ENCODE measurements at places on chromosomes 16 and 17.

DNA sequence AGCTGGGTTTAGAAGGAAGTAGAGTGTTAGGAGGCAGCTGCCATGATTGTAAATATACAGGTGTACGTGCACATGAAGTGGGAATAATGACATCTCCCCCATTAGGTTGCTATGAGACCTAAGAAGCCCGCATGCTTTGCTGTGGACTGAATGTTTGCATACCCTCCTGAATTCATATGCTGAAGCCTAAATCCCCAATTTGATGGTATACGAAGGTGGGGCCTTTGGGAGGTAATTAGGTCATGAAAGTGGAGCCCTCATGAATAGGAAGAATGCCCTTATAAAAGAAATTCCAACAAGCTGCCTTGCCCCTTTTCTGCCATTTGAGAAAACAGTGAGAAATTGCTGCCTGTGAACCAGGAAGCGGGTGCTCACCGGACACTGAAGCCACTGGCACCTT, 44.0 kb downstream of the CCDC182 start:
- DNase-seq = no peak

DNA sequence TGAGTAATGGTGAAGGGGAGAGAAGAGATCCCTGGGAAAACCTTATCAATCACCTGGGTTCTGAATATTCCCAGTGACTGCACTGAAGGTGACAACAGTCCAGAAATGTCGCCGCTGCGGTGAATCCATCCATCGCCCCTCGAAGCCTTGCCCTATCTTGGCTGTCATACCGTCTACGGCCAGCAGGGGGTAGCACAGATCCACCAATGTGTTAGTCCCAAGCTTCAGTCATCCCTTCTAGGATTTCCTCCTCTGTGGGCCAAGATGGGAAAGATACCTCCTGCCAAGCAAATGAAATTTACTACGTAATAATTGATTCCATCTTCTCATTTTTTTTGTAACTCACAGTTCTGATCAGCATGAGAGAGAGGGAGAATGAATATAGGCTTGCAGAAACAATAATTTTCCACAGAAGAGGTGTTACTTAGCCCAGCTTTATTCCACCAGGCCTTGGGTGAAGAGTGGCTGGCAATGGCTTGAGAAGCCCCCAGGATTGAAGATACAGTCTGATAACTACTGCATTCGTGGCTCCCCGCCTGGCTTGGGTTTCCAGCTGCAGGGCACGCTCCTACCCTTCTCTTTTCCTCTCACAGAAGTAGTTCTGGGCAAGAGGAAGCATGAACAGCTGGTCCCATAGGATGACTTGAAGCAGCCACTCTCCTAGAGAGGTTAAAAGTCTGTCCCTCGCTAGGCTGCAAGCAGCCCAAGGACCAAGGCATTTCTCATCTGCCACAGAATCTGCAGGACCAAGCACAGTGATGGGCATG, 2.6 kb upstream of the FMNL1 start:
- DNase-seq = peak; percentile 48

DNA sequence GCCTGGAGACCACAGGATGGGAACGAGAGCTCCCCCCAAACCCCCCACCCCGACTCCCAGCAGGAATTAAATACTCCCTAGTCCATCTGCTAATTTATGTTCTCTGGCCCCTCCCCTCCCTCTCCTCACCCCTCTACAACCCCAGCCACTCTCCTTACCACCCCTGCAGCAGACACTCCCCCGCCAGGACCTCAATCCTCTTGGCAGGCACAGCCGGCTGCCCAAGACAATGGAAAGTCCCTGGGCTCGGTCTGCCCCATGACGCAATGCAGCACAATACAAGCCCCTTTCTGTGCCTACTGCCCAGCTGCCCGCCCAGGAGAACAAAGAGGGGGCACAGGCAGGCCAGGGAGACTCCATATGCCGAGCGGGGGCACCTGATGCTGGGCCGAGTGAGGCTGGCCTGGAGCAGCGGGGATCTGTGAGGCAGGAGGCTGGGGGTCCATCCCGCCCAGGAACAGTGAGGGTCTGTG, 30.3 kb upstream of the CDC42EP4 start:
- DNase-seq = peak; percentile 89

GRCh38 chr17:44557651-44558285, 484 bp downstream of the FZD2 start:
- peak; percentile 69 for DNase-seq

GRCh38 chr16:89615596-89616090, 2.2 kb downstream of the DPEP1 start:
- DNase-seq = no peak

- no peak for DNase-seq
Observed at GRCh38 chr16:54125751-54126655, 160.6 kb downstream of the IRX3 start.

GRCh38 chr16:9868606-9869149, 313.6 kb downstream of the GRIN2A start:
- no peak for DNase-seq

DNA sequence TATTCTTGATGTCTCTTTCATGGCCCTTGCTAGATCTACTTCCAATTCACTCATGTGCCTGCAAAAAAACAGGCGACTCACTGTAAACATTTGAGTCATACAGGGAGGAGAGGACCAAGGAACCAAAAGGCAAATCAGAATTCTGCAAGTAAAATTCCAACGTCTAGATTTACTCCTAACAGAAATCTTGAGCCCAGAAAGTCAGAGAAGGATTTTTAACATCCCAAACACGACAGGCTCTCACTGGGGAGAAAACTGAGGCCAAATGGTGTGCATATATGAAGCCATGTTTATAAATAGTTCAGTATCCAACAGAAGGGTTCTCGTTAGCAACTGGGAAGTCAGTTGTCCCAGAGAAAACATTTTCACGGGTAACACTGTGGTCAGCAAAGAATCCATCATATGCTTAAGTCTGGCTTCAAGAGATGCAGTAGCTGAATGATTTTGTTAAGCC, 40.1 kb downstream of the LITAF start:
- DNase-seq = peak; percentile 71

DNA sequence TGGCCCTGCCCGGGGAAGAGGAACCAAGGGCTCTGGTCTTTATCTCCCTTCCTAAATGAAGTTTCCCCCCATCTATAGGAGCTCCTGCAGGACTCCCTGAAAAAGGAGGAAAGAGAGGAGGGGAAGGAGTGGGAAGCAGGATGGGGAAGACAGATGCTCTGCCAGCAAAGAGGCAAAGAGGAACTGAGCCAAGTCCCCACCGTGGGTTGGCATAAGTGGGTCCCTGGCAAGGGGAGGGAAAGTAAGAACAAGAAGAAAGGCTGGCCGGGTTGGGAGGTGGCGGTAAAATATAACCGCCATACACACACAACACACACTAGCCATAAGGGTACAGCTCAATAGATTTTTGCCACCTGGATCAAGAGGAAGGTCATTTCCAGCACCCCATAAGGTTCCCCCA, 6.1 kb upstream of the EIF1 start:
- no peak for DNase-seq

DNA sequence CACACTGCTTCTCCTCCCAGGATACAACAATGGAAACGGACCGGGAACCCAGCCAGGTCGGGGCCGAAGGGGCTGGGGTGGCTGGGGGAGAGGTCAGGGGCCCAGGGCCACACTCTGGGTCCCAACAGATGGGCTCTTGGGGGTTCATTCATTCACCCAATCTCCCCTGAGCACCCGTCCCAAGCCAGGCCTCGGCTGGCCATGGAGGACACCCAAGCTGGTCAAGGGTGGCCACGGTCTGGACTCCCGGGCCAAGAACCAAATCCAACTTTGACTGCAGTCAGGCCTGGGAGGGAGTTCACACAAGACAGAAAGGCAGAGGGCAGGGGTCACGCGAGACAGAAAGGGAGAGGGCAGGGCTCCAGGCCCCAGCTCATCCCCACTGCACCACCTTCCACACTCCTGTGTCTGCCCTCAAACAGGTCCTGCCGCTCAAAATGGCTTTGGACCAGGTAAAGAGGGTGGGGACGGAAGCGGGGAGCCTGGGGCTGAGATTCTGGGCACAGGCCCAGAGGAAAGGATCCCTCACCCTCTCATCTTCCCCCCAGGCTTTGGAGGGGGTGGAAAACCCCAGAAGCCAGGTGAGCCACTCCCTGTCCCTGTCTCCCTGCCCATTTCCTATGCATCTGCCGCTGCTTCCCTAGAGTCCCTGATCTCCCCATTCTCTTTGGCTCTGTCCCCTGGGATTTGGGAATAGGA, 12.3 kb upstream of the PKMYT1 start:
- no peak for DNase-seq

DNA sequence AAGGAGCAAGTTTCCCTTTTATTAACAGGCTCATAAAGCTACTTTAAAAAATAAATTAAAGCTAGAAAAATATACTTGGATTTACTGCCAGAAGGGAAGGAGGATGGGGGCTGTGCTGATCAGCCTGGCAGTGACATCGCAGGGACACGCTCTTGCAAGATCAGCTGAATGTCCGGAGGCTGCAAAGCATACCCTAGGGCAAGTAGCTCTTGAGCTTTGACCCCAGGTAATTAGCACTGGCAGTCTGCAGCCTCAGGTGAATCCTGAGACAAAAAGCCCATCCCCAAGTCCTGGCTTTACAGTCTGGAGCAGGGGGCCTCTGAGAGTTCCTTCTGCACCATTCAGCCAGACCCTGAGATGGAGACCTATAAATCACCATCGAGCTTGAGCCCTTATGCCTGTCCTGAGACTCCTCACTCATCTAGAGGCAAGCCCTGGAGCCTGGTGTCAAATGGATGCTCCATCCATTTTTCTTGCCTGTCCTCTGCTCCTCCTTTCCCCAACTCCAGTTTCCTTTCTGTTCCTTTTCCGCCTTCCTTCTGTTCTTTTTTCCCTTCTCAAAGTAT, 131.7 kb downstream of the TMEM114 start:
- DNase-seq = no peak

DNA sequence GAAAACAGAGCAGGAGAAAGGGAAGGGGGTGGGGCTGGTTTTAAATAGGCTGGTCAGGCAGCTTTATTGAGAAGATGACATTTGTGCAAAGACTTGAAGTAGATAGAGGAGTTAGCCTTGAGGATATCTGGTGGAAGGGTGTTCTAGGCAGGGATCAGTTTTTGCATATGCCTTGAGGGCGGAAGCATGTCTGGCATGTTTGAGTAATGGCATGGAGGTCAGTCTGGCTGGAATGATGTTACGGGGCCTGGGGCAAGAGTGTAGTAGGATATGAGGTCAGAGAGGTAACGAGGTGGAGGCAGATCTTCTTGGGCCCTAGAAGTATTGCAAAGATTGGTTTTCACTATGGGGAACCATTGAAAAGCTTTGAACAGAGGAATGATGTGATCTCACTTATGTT, 4.8 kb downstream of the RABEP1 start:
- no peak for DNase-seq

DNA sequence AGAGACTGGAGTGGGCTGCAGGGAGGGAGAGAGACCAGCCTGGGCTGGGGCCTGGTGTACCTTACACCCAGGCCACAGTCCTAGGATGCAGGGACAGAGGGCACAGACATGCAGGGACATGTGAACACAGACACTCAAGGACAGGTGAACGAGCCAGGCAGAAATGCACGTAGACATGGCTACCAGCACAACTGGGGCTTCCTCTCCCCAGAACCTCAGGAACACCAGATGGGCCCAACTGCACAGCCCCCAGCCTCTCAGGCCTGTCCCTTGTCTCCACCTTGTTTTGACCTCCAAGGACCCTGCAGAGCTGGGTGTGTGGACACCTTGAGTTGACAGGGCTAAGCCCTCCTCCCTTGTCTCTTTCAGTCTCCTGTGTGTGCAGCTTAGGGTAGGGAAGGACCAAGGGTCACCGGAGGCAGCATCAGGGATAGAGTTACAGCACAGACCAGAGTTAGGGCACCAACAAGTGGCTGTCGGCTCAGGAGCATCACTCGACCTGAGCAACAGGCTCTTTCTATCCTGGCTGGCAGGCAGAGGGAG, 9.2 kb downstream of the SEZ6 start:
- DNase-seq = no peak

DNA sequence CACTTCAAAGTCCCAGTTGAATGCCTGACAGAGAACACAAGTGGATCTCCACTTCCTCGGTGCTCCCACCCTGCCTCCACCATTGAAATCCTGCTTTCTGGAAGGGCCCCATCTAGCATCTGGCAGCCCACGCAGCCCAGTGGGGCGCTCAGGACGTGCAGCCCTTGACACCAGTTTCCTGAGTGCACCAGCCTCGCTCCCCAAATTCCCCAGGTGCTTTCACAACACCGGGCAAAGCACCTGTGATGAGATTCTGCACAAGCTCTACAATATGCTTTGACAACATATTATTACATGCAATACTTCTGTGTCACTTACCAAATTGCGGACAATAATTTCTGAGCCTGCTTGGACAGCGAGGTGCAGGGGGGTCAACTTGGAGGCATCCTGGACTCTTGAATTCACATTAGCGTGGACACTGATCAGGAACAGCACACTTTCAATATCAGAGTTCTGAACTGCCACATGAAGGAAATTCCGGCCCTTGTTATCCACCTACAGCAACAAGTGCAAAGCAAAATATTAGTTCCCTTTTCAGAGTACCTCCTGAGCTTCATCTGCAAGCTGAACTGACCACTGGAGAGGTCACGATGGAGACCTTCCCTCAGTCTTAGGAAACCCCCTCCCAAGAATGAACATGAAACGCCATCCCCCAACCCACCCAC, 33.9 kb downstream of the CYB5D2 start:
- no peak for DNase-seq

DNA sequence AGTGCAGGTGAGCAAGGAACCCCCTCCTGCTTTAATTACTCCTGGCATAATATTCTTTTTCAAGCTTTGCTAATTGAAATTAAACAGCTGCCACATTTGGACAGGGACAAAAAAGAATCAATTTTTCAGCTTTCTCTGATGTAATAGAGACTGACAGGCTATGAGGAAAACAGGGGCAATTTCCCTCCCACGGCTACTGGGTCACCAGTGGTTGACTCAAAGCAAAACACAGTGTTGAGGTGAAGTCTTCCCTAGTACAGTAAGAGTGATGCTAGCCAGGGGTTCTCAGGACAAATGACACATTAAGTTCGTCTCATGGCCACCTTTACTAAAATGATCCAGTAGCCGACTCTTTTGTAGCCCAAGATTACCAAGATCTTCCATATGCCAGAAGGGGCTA, 38.6 kb upstream of the PMFBP1 start:
- DNase-seq = no peak

GRCh38 chr17:9931144-9931741, 26.2 kb upstream of the RCVRN start:
- no peak for DNase-seq

DNA sequence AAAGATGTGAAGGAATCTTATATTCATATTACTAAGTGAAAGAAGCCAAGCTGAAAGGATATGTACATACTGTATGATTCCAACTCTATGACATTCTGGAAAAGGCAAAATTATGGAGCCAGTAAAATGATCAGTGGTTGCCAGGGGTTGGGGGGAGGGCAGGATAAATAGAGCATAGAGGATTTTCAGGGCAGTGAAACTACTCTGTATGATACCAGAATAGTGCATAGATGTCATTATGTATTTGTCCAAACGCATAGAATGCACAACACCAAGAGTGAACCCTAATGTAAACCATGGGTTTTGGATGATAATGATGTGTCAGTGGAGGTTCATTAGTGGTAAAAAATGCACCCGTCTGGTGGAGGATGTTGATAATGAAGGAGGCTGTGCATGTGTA, 71.0 kb upstream of the ZNF423 start:
- DNase-seq = no peak
